ENCODE measurements at places on chromosomes 11 and 22.

DNA sequence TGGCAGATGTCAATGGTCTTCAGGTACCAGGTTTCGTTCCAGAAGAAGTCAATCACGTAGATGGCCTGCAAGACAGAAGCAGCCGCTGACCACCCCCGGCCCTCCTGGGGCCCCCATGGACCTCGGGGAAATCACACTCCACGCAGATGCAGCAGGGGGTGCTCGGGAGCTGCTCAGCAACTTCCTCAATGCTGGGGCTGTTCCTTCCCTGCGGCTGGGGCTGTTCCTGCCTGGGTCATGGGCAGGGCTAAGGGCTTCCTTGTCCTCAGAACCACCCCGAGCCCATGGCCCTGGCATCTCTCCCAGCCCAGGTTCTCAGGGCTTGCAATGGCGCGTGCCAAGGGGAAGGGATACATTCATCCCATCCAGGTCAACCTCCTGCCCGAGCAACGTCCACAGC, 10.3 kb downstream of the DHCR7 start:
- no peak for DNase-seq

GRCh38 chr11:5713695-5714094, 22.6 kb upstream of the OR56B1 start:
- DNase-seq = no peak

- DNase-seq = no peak
Observed at GRCh38 chr11:124085583-124085982, 29.7 kb upstream of the VWA5A start.

GRCh38 chr11:129778877-129779276, 36.8 kb upstream of the TMEM45B start:
- DNase-seq = no peak

GRCh38 chr22:35893698-35894097, 134.9 kb downstream of the RBFOX2 start:
- no peak for DNase-seq

DNA sequence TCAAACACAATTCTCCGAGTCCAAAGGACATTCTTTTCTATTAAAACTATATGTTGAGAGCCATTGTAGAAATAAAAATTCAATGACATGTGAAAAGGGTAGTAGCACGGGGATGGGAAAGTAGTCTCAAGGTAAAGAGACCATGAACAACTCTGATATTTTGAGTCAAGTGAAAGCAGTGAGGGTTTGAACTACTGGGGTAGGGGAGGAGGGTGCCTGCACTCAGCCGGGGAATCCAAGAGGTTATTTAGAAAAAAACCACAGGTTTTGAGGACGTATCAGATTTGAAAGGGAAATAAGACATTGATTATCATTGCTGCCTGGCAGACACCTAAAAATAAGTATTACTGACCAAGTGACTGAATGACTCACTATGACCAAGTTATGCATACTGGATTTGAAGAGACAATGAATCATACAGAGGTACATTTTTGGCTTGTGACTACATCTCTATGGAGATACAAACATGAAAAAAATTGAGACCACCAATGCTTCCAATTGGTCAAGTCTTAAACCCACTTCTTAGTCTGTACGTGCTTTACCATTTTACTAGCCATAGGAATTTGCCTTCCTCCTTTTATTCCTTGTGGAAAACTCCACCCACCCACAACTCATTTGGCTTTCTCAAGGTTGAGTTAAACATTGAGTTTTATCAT, 2.2 kb upstream of the OR52H1 start:
- DNase-seq = no peak

- DNase-seq = no peak
Observed at GRCh38 chr11:121122328-121122727, 21.3 kb downstream of the TECTA start.

GRCh38 chr11:34886609-34887008, 29.6 kb downstream of the APIP start:
- DNase-seq = no peak

- peak; percentile 32 for DNase-seq
Observed at GRCh38 chr11:6737872-6738466, 33.8 kb downstream of the OR2AG2 start.

DNA sequence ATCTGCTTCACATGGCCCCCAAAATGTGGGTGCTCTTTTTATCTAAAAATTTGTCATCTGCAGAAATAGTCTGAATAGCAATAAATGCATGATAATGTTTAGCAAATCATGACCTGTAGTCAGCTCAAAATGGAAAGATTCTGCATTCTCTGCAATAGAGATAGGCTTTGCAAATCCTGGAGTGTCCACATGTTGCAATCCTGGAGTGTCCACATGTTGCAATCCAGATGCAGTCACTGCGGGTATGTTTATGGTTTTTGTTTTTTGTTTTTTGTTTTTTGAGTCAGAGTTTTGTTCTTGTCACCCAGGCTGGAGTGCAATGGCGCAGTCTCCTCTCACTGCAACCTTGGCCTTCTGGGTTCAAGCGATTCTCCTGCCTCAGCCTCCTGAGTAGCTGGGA, 20.2 kb upstream of the LRRC32 start:
- no peak for DNase-seq

DNA sequence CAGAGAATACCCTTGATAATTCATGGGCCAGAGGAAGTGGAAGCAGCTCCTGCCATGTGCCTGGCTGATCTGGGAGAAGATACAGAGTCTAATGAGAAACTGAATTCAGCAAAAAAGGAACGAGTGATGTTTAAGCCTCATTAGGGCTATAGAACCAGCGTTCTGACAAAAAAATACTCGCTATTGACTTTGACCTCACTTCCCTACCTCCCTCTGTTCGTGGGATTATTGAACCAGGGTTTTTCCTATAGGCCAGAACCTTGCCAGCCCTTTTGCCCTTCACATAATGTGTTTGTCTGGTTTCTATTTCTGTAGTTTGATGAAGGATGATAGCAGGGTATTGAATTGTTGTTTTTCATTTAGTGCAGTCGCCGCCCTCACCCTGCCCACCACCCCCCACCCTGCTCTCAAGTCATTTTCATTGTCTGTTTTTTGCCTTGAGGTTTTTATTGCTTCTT, 7.6 kb upstream of the RBFOX2 start:
- DNase-seq = no peak

- DNase-seq = no peak
Observed at GRCh38 chr11:85114786-85115185, 512.4 kb downstream of the DLG2 start.

- DNase-seq = no peak
Observed at GRCh38 chr11:1988667-1989317, 8.8 kb downstream of the H19 start.

- DNase-seq = no peak
Observed at GRCh38 chr11:116461789-116462188, 311.0 kb downstream of the BUD13 start.

GRCh38 chr11:15216678-15217077, 102.0 kb downstream of the INSC start:
- no peak for DNase-seq

DNA sequence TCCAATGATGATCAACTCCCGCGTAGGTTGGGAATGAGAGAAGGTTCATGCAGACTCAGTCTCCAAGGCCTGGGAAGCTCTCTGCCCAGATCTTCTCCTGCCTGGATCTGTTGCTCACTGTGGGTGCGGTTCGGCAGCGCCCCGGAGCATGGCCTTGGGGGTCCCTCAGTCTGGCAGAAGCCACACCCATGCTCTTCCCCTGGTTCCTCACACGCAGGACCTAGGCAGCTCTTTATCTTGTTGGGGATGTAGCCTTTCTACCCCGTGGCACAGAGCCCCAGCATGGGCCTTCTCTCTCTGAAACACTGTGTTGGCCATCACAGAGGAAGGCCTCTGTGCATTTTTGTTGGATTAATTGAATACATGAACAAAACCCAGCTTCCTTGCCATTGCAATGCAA, 1461.6 kb downstream of the BRD1 start:
- DNase-seq = no peak

- DNase-seq = no peak
Observed at GRCh38 chr11:8732324-8732670, 49.7 kb downstream of the RPL27A start.

GRCh38 chr11:105673089-105673488, 63.2 kb downstream of the GRIA4 start:
- no peak for DNase-seq

DNA sequence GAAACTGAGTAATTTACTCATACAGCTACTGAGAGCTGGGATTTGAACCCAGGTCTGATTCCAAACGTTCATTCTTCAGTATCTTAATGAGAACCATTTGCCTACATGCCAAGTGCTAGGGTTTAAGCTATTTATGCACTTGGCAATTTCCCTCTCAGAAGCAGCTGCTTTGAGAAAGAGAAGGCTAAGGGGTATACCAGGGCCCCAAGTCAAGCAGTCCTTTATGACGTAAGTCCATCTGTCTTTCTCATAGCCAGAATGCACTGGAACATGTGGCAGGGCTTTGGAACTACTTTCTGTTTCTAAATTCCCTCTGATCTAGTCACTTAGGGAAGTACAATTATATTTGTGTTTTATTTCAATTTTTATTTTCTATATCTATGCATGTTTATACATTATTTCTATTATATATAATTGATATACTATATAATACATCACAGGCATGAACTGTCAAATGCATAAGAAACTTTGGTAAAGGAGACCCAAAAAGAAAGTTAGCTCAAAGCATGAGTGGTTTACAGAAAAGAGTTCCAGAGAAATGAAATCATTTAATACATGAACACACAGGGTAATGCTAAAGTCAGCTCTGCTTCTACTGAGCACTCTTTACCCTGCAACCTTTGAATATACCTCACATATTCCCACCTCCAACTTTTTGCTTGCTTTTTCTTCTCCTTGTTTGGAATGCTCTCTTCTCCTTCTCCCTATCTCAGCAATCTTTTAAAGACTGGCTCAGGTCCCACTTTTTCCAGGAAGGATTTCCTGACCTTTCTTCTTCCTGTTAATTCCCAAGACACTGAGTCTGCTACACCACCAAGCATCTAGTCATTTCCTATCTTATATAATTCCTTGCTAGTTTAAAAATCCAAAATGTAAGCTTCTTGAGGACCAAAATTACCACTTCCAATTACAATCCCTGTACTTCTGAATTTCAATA, 80.5 kb upstream of the GDPD4 start:
- no peak for DNase-seq

GRCh38 chr11:803770-804598, 1.0 kb downstream of the PIDD1 start:
- peak; percentile 89 for DNase-seq

GRCh38 chr11:63866211-63866610, 27.3 kb downstream of the MARK2 start:
- DNase-seq = no peak

- no peak for DNase-seq
Observed at GRCh38 chr11:100670140-100670539, 16.9 kb upstream of the ARHGAP42 start.

DNA sequence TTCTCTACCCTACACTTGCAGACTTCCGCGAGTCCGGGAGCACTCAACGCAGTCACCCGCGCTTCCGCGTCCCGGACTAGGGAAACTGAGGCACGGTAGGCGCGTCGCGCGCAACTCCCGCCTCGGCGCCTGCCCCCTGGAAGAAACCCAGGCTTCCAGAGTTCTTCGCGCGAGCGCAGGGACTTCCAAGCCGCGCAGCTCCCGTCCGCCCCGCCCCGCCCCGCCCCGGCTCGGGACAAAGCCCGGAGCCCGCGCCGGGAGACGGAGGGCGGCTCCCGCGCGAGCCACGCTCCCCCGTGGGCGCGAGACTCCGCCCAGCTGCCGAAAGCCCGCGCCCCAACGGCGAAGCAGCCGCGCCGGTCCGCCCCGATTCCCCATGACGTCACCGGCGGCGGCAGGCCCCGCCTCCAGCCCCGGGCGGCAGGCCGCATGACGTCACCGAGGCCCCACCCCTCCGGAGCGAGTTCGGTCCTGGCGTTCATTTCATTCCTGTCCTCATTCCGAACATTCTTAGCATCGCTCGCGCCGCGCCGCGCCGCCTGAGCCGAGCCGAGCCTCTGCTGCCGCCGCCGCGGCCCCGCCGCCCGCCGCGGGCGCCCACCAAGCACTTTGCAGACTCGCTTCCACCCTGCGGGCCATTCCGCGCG, at the start of gene TEAD1:
Gene TEAD1, plus strand, starts transcription at position 498 of the 647 bp plus-strand sequence.
- DNase-seq = peak; percentile 98

- no peak for DNase-seq
Observed at GRCh38 chr11:116301141-116301540, 471.6 kb downstream of the BUD13 start.

GRCh38 chr11:121890946-121891515, 225.0 kb downstream of the BLID start:
- no peak for DNase-seq

DNA sequence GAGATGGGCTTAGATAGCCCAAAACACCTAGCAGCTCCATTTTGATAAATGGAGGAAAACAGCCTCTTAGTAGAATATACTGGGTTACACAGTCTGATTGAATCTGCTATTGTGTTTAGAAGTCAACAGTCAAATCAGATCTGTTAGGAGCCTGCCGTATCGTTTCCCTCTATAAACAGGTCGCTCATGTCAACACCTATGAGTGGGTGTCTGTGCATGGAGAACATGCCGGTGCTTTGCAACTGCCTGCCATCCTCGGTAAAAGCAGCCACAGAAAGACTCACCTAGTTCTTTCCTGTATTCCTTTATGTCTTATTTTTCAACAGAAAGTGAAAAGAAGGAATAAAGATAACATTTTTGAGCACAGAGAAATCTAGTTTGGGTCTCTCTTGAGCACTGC, 99.4 kb downstream of the ETS1 start:
- DNase-seq = no peak

DNA sequence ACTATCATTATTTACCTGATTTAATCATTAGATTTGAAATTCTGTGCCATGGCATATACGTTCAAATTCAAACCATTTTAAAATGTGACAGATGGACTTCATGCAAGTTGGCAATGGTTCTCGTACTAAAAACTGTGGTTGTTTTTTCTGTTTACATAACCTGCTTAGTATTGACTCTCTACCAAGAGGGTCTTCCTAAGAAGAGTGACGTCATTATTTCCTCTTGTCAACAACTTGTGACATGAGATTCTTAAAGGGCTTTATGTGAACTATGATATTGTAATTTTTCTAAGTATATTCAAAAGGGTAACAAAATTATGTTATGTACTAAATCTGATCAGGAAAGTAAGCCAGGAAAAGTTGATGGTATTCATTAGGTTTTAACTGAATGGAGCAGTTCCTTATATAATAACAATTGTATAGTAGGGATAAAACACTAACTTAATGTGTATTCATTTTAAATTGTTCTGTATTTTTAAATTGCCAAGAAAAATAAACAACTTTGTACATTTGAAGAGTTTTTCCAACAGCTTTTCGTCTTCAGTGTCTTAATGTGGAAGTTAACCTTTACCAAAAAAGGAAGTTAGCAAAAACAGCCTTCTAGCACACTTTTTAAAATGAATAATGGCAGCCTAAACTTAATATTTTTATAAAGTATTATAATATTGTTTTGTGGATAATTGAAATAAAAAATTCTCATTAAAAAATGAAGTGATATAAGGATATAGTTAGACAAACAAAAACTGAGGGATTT, 87.0 kb downstream of the GRK3 start:
- DNase-seq = no peak
